ENCODE measurements at places on chromosomes 2 and 18.

- DNase-seq = no peak
These were observed 1.8 kb downstream of the FBXO48 start for GRCh38 chr2:68465081-68465916.

- DNase-seq = no peak
These were observed 13.2 kb downstream of the CNNM4 start for GRCh38 chr2:96773922-96774321.

DNA sequence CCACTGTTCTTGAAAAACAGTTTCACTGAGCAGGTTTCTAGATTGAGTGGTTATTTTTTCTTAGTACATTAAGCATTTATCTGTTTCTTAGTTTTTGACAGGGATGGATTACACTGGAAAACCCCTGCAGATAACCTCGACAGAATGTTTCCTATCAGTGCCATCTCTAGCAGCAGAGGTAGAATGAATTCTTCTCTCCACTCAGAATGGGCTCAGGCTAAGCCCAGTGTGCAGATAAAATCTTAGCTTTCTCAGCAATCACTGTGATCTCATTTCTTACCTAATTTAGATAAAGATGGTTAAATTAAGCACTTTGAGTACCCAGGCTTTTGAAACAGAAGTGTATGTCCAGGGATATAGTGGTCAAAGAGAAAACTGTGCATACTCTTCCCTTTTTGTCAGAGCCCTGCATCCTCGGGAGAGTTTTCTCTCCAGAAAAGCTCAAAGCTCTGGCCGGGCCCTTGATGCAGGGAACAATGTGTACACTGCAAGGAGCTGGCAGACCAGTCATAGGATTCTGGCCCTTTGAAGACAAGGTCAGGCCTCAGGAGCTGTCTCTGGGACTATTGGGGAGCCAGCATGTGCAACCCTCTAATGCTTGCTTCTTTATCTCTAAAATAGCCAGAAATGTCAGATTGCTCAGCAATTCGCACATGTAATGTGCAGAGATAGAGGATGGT lies 10.6 kb upstream of the AKAIN1 start:
- DNase-seq = no peak

GRCh38 chr2:46163098-46163430 lies 134.1 kb upstream of the EPAS1 start:
- no peak for DNase-seq

- peak; percentile 58 for DNase-seq
These were observed 448 bp downstream of the IMPA2 start for GRCh38 chr18:11981543-11982366.

- DNase-seq = no peak
These were observed 23.9 kb downstream of the NOL10 start for GRCh38 chr2:10665833-10666232.

DNA sequence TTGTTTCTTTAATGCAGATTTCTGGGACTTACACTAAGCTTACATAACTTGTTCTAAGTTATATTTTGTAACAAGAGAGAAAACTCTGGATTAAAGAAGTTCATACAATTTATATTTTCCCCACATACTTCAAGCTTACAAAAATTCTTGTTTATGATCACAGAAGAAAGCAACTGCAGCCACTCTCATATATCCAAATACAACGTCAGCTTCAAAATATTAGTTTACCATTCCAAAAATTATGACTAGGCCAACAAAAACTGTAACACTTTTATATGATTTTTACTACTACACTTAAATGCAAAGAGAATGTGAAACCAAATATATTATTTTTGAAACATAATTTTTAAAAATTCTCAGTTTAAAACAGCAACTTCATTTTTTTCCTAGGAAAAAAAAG lies 30.9 kb downstream of the LPIN2 start:
- no peak for DNase-seq

DNA sequence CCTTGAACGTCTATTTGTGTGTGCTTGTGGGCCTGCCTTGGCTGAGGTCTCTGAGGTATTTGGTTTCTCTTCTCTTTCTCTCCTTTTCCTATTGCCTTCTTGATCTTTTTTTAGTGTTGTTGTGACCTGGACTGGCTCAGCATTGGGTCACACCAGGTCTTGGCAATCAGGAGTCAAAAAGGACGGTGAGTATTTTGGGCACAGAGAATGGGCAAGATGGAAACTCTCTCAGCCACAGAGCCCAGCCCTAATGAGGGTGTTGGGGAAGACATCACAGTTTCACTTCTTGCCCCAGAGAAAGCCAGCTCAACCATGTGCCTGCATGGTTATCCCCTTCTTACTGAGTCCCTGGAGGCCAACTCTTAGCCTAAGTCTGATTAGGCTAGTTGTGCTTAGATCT lies 13.7 kb upstream of the INO80C start:
- no peak for DNase-seq

DNA sequence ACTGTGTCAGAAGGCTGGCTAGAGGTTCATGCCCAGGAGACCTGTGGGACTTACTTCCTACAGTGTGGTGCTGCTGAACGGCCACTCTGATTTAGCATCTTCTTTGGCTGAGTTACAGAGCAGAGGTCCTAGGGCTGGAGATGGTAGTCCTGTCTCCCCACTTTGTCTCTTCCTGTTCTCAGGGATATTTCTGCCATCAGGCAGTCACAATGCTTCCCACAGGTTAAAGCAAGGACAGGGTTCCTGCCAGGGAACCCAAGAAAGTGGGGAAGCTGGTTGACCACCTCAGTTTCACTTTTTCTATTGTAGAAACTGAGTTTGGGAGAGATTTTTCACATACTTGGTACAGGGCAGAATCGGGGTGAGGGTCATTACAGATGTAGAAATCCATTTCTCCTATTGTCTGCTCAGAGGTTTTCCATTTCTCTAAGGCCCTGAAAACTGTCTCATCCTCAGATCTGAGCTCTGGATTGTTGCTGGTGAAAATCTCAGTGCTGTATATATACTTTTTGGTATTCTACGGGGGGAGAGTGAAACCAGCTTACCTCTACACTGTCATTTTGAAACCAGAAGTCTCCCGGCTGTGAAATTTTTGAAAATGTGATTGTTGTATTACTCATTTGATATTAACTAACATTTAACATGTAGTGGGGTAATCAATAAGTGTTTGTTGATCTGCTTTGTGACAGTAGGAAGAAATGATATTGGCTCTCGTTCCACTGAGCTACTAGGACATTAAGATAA lies 37.0 kb upstream of the MEP1B start:
- no peak for DNase-seq

GRCh38 chr18:4986066-4986465 lies 211.0 kb downstream of the AKAIN1 start:
- DNase-seq = no peak

DNA sequence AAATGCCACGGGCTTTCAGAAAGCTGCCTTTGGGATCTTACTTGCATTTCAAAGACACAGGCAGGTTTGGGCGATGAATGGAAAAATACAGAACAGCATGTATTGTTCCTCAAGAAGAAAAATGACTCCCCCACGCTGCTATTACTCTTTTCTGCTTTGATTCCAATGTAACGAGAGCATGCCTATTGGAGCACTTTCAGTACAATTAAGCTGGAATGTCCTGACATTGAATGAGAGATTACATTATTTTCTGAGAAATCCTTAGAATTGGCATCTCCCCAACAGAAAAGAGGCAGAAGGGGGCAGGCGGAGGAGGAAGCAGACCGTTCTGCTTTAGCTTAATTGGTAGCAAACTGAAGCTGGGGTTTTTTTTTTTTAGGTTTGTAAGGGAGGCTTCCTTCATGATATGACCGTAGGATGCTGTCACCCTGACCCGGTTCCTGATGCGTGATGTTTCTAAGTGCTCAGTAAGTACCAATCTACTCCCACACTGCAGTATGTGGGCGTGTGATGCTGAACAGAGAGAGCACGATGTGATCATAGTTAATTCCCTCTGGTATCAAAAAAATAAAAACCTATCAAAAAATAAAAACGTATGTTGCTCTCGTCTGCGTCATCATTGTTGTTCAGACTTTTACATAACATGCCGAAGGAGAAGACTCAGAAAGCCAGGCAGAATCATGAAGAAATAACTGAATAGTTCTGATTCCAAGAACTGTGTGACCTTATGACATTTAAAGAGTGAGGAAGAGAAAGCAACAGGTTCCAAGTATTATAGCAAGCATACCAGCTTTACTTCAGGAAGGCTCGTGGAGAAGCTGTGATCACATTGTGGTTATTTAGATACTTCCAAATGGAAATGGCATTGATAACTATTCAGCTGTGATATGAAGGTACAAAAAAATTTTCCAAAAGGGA lies 40.5 kb downstream of the LONRF2 start:
- DNase-seq = no peak

DNA sequence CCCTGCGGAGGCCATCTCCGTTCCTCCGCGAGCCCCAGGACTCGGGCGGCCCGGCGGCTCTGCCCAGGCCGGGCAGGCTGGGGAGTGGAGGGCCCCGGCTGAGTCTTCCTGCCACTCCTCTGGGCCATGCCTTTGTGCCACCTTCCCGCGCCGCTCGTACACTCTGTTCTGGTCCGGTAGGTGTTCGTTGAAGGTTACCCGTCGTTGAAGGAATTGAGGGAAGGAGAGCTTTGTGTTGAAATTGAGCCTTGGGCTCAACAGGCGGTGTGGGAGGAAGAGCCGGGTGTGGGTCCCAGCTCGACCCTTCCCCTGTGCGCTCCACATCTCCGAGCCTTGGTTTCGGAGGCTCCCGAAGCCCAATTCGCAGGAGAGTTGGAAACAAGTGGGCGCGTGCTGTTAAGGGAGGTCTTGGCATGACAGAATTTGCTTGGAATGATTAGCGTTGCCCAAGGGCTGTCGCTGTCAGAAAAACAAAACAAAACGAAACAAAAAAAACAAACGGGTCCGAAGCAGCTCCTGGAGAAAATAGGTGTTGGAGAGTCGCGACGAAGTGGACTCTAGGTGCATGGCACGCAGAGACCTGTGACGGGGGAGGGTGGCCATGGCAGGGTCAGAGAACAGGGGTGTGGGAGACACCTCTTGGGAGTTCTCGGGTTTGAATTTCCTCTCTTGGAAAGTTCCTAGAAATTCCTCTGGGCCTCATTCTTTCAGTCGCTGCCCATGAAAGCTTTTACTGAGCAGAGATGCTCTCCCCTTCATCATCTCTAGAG lies 1.2 kb upstream of the MZT2A start:
- no peak for DNase-seq

DNA sequence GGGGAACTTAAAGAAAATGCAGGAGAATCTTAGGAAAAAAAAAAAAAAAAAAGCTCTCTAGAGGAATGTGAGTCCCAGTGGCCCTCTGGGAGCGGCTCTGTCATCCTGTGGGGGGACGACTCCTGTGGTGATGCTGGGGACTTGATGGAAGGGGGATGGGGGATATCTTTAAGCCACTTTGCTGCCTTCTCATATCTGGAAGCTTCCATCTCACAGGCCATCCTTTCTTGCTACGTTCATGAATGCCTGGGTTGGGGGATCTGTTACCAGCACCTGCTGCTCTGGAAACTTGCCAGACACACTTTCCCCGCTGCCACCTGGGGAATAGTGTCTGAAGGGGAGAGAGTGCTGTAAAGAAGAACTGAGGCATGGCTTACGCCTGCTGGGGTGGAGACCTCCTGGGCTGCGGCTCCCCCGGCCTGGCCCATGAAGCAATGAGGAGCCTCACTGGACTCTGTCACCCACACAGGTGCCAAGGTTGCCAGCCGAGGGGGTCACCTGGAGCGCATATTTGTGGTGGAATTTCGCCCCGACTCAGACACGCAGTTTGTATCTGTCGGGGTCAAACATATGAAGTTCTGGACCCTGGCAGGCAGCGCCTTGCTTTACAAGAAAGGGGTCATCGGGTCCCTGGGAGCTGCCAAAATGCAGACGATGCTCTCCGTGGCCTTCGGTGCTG lies 92.8 kb downstream of the RTN4 start:
- no peak for DNase-seq

DNA sequence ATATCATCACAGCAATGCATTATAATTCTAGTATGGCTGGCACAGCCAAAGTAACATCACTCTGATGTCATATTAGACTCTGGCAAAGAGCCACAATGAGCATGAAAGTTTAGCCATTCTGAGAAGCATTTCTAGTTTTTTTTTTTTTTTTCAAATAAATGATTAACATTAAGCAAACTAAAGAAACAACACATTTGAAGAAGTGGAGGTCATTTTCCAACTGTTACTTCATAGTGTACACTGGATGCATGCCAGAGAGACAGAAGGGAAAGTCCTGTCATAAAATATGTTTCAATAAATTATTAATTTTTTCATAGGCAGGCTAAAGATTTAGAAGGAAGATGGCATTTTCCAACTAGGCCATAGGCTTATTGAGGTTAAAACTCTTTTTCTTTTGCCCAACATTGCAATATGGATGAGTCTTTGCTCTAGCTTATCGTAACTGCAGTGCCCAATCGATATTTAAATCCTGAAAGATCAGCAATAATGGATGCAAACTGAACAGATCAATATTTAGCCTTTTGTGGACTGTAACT lies 1630.4 kb upstream of the ACVR2A start:
- no peak for DNase-seq

DNA sequence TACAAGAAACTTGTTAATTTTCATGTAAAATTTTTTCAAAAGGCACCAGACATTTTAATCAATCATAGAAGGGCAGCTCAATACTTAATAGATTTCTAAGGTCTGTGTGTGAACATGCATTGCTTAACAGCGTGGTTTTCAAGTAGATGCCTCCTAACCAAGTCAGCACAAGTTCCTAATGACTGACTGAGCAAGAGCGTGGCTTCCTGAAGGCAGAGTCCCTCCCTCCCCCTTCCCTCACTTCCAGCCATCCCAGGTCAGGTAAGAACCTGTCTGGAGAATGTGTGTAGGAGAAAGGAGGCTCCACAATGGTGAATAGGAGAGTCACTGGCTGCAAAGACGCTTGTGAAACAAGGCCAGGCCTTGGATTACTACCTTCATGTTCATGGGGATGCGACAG lies 33.5 kb upstream of the DAPL1 start:
- DNase-seq = no peak

- no peak for DNase-seq
These were observed 165.5 kb downstream of the DDX1 start for GRCh38 chr2:15756882-15757819.

- DNase-seq = no peak
These were observed 1.4 kb upstream of the DOK6 start for GRCh38 chr18:69399253-69399652.

DNA sequence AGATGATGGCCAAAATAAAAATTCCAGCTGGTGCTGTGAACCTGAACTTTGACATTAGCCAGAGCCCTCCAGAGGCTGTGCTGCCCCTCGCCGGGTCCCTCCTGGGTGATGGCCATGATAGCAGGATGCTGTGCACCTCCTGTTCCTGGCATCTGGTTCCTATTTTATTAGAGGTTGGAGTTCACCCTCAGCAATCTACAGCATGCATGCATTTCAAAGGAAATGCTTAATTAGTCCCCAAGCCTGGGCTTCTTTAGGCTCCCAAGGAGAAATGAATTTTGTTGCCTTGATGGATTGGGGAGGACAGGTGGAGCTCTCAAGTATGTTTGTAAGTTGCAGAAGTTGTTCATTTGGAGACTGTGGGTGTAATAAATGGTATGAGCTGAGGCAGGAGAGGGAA lies 166.9 kb downstream of the GLI2 start:
- DNase-seq = no peak

All from NCI-H2081 (cell line).